ENCODE measurements at places on chromosomes 7 and 10.

DNA sequence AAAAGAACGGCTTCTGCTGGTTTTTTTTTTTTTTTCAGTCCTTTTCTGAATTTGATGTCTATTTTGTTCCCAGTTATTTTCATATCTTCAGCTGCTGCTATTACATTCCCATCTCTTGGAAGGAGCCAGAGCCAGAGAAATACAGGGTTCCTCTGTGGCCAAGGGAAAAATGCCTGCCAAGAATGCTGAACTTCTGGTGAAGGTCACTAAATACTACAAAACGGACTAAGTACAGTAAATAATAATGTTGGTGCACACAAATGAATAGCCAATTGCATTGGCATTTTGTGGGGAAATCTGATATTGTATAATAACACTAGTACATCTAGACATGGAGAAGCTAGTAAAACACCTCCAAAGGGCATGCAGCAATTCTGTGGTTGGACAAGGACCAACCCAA is 56.3 kb upstream of the ZEB1 start:
- DNase-seq = no peak

DNA sequence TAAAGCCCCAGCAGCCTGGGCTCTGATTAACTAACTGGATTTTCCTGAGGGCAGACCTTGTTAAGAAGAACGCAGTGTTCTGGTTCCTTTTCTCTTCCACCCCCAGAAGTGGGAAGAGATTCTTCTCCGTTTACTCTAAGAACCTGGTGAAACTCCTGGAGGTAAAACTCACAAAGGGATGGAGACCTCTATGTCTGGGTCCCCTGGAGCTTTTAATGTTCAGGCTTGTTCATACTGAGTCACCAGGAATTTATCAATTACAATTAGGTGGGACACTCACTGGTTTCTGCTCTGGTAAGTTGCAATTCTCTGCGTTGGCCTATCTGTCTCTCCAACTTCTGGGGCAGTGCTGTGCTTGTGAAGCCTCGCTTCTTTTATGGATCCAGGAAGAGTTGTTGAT is 73.3 kb upstream of the CACNB2 start:
- DNase-seq = no peak

DNA sequence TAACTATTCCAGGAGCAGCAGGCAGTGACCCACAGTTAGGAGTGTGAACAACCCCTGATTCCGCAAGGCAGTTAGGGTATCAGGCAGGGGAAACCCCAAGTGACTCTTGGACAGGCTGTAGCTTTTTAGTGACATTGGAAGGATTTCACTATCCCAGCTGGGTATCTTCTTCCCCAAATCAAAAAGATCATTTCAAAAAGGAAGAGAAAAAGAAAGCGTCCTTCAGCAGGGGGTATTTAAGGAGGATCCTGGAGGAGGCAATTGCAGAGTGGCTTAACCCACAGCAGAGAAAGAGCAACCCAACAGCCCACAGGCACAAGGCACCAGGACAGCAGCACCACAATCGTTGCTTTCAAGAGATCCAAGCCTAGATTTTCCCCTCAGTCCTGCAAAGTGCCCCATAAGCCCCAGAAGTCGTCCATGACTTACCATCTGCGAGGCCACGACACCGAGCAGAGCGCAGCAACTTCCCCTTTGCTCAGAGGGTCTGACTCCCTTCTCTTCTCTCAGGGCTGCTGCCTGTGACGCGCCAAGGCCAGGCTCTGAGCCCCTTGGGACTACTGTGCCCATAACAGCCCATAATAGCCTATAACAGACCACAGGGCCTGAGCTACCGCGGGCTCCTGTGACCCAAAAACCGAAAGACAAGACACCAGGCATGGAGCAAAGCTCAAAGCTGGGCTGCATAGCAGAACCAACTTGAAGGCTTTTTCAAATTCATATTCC is 19.8 kb downstream of the PIK3AP1 start:
- DNase-seq = no peak

DNA sequence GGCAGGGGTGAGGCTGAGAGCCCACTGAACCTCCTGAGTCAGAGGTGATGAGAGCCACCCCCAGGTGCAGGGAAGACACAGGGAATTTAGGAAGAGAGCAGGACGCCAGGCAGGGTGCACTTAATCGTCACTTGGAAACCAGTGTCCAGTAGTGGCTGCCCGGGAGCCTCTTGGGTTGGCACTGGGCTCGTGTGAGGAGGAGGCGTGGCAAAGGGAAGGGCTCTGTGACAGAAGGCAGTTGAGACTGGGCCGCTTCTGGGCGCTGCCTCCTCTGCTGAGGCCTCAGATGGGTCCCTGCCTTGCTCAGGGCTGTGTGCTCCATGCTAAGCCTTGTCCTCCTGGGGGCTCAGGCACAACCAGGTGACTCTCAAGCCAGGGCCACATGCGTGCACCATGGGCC is 13.3 kb downstream of the RET start:
- DNase-seq = no peak

DNA sequence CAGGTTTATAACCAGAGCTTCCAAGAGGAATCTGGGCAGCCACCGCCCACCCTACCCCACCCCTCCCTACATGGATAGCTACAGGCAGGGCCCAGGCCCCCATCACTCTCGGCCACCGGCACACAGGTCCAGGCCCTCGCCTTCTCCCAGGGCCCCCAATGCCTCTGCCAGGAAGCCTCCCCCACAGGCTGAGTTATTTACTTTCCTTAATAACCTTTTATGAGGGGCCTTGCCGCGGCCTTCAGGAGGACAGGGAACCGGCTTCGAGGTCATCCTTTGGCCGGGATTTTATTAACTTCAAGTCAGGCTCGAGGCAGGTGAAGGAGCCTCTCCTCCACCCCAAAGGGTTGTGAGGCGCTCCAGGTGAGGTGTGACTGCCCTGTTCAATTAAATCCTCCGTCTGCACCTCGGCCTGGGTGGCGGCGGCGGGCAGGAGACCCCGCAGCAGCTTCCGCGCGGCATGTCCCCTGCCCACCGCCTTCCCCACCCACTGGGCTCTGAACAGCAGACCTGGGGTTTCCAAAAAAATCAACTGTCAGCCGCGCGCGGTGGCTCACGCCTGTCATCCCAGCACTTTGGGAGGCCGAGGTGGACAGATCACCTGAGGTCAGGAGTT is 106.5 kb downstream of the MICALL2 start:
- DNase-seq = no peak

DNA sequence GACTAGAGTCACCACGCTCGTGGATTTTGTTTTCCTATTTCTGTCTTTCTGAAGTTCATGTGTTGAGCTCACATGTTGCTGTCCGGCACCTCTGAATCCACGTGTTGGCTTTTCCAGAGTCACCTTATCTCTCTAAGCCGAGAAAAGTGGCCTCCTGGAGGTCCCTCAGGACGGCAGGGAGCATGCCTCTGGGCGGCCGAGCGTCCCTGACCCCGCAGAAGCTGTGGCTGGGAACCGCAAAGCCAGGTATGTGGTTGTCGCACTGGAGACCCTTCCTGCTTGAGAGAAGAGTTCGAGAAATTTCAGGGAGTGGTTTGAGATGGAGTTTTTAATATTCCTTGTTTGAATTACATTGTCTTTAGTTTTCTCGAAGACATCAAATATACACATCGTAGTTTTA is 12.6 kb downstream of the IQCE start:
- no peak for DNase-seq

DNA sequence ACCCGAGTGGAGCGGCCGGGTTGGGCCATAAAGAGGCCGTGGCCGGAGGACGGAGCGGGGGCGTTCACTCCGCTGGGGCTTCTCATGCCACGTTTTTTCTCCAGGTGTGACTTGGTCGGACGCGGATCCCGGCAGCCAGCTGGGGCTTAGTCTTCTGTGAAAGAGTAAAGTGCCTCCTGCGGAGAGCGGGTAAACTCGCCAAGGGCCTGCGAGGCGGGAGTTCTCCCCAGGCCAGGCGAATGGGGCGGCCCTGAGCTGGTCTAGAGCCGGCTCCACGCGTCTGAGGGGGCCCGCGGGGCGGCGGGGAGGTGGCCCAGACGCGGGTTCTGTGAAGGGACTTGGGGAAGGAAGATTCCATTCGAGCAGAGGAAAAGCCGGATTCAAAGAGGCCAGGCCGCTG is 86.3 kb upstream of the VIPR2 start:
- DNase-seq = no peak

DNA sequence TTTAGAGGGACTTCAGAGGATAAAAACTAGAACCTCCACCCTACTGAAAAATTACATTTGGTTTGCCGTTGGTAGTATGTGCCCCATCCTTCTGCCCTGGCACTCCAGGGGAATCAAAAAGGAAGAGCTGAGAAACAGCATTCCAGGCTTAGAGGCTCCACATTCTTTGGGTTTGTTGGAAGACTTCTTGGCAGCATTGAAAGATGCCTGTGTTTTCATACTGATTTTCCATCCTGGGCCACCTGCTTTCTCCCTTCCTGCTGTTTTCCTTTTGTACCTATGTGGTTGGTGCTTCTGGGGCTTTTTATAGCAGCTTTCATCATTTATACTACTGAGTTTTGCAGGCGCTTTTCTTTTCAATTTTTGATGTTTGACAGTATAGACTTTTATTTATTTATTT is 61.7 kb downstream of the AUTS2 start:
- DNase-seq = no peak

DNA sequence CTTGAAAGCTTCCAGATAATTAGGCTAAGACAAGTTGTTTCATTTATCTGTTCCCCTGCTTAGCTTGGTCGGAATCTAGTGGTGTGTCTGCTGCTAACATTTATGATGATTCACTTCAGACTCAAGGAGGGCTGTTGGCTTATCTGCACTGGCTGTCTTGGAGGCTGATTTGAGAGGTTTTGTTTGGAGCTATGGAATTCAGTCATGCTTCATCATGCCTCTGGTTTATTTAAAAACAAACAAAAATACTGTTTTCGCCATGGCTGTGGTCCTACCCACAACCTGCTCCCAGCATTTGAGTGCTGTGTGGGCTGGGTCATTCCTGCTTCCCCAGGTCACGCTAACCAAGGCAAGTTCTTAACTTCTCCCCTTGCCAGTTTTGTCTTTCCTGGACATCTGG is 11.7 kb upstream of the ARPC1B start:
- no peak for DNase-seq

- no peak for DNase-seq
These were observed 276.2 kb upstream of the SEMA3C start for GRCh38 chr7:81195033-81195432.

All from OCI-M1 (cell line).